PC-3 (cell line): ENCODE measurements at places on chromosomes 12 and 14. TPM values are rescaled to one million over a fixed set of nuclear protein-coding genes. Genes with fewer than 3 reads are reported as not detected.

Gene CS
- 182 and 199 TPM in 2 replicates for total RNA-seq

DNA sequence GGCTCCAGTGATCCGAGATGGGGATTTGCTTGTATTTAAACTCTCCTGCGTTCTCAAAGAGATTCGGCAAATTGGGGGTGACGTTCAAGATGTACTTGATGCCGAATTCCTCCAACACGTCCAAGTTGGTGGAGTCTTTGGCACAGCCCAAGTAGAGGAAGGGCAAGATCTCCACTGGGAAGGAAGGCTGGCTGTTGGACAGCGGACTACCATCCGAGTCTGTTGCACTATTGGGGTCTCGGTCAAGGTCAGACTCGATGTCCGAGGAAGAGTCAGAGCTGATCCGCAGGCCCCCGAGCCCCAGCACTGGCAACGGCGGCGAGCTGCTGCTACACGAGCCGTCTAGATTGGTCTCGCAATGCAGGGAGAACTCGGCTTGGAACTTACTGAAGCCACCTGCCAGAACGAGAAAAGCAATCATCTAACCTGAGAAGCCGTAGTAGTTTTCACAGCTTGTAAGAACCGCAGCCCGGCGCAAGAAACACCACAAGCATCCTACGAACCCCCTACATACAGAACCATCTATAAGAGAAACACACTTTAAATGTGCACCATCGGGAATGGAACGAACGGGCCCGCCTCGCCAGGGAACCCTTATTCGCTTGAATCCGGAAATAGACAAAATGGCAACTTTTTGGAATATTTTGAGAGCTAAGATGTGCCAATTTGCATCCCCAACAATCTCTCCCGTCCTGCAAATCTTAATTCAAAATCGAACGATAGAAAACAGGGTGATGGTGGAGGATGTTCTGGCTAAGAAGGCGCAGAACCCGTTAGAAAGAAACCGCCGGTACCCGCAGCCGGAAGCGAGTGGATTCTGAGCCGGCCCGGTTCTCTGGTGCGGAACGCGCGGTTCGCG lies 1.4 kb downstream of the DUSP6 start:
- no peak for DNase-seq

- DNase-seq: no peak
These were observed 5.4 kb downstream of the ITGB7 start for GRCh38 chr12:53201639-53202038.

GRCh38 chr14:50551877-50552276 lies 8.1 kb upstream of the ATL1 start:
- DNase-seq: no peak

DNA sequence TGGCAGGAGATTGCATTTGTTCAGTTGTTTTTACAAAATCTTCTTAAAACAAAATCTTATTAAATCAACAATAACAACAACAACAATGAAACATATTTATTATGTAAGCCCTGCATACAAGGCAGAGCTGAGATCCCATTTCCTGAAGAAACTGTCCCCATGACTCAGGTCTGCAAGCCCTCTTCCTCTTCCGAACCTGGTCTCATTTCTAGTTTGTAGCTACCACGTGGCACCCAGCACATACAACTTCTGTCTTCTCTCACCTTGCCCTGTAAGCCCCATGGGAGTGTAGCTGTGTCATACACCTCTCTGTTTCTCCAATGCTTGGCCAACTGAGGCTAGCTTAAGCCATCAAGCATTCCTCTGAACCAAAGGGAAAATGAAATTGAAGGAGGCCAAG lies 106.4 kb downstream of the SLC8A3 start:
- DNase-seq: no peak

GRCh38 chr14:102362084-102362483 lies 606 bp downstream of the CINP start:
- peak; percentile 39 for DNase-seq

DNA sequence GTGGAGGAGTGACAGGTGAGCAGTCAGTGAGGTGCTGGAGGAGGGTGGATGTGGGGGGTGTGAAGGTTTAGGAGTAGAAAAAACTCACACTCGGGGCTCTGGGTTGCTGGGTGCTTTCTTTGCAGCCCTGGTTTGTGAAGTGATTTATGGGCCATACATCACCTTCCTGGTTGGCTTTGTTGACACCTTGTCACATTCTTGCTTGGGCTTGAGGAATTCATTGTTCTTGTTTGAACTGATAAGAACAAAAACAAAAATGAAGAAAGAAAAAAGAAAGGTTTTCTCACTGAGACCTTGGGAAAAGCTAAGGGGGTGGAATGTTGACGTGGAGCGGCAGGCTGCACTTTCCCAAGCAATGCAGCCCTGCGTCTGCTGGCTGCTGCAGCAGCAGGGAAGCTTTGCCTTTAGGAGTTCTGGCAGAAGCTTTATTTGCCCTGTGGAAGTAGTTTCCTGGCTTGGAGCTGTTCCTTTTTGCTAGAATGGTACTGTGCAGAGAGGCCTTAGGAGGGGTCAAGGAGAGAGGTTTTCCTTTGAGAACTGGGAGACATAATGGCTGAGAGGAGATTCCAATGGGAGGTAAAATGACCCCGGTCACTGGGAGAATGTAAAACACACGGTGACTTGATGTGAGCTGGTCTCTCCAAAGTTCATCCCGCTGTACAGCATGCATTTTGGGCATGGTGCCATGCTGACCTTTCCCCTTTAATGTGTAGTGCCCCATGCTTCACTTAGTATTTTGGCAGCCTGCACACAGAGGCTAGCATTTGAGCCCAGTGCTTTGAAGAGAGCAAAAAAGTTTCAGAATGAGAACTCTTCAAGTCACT lies 52.8 kb downstream of the HMGA2 start:
- peak; percentile 35 for DNase-seq

- no peak for DNase-seq
These were observed 218.5 kb downstream of the SLC6A15 start for GRCh38 chr12:84694116-84694515.

DNA sequence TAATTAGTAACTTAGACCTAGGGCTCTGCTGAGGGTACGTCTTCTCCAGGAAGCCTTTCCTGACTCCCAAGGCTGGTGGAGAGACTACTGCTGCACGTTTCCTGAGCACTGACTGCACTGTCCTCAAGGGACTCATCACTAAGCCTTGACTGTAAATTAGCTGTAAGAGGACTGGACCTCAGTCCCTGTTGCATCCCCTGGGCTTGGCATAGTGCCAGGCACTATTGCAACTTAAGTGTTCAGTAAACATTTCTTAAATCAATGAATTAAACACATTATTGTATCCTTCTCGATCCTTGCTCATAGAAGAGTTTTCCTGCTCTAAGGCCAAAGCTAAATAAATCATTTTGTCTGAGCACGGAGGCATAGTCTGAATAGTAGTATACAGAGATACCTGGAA lies 31.9 kb upstream of the IFNG-AS1 start:
- no peak for DNase-seq

DNA sequence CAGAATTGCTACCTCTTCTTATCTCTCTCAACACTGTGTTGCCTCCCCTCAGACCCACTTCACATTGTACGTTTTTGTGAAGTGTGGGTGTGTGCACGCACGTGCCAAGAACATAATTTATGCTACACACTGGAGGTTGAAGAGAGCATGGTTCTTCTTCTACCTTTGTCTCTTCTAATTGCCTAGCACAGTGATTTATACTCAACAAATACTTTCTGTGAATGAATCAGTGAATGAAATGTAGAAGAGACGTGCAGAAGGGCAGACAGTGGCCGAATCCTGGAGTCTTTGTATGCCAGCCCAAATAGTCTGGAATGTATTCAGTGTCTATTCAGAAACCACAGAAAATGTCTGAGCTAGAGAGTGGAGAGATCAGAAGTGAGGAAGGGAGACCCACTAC lies 4.6 kb upstream of the SAMD4A start:
- no peak for DNase-seq
